ENCODE measurements at places on chromosomes 13 and 19. TPM values are rescaled to one million over a fixed set of nuclear protein-coding genes. Genes with fewer than 3 reads are reported as not detected.

RYR1 gene
- total RNA-seq: 4.7 TPM

HS6ST3 gene
- 3.3 TPM for total RNA-seq

JSRP1 gene
- not detected for total RNA-seq

TSHZ3 gene
- 8.0 TPM for total RNA-seq

ZNF71 gene
- 5.8 TPM for total RNA-seq
